ENCODE measurements at places on chromosomes 5 and 9.

- no peak for DNase-seq
These were observed 81.0 kb upstream of the MAST4 start for GRCh38 chr5:66515209-66515608.

- no peak for DNase-seq
These were observed 60.1 kb upstream of the HSPA9 start for GRCh38 chr5:138635265-138635664.

DNA sequence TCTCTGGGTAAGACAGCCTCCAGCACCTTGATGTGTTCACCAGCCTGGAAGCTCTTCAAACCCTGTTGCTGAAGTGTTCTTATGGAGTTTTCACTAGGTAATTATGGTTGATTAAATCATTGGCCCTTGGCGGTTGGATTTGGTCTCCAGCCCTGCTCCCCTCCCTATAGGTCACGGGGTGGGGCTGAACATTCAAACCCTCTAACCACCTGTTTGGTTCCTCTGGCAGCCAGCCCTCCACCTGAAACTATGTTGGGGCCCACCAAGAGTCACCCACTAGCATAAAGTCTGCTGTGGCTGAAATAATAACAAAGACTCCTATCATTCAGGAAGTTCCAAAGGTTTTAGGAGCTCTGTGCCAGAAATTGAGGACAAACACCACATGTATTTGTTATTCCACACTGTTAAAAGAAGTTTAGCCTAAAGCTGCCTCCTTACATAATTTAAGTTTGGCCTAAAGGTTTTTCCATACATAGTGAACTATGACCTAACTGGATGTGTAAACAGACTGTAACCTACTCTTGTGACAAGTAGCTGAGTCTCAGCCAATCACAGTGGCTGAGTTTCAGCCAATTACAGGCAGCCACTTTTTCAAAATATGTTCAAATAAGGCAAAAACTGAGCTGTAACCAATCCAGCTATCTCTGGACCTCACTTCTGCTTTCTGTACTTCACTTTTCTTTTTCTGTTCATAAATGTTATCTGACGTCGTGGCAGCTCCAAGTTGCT is 34.8 kb downstream of the TMEM252 start:
- no peak for DNase-seq

DNA sequence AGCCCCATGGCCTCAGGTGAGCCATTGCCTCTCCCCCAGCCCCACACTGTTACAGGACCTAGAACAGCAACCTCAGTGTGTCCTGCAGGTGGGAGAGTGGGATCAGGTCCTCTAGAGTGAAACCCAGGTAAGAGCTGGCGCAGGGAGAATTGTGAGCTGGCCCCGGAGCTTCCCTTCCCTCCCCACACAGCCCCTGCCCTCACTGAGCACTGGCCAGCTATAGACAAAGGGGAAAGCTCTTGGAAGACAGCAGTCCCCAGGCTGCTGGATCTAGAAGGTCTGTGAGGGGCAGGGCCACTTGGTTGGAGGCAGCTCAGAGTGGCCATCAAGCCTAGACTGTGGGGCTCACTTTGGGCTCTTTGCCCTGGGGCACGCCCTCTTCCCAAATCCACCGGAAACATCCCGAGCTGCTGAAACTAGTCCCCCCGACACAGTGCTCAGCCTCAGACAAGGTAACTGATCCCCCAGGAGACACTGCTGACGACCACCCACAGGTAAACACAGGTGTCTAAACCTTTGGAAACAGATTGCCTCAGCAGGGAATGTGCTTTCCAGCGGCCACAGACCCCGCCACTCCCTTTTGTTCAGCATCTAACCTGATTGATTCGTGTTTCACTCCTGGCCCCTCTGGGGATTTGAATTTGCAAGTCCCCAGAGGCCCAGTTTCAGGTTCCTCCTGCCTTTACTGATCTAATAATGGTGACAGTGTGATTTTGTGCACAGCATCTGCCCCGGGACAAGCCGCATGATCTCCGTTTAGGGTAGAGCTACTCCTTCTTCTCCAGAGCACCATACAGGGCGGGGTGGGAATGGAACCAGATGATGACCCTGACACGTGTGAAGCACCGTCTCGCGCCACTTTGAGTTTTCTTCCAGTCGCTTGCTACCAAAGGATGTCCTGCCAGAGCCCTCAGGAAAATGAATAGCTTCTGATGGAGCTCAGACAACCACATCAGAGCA is 42.2 kb upstream of the ADAMTS2 start:
- DNase-seq = no peak

DNA sequence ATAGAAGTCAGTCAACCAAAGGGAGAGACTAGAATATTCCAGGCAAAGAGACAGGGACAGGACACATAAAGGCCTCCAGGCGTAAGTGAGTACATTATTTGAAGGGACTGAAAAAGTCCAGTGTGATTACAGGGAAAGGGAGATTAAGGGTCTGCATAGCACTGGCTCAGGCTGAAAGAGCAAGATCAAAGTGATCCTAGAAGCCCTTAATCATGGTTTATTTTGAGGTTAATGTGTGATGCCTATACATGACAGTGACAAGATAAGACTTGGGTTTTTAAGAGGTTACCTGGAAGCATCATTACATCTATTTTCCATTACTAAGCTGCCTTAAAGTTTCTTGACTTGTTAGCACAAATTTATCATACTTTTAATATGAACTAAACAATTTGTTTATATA is 25.8 kb downstream of the LMBRD2 start:
- no peak for DNase-seq

- DNase-seq = no peak
These were observed 20.9 kb downstream of the FOXE1 start for GRCh38 chr9:97873882-97874281.

- no peak for DNase-seq
These were observed 64.9 kb upstream of the ECM2 start for GRCh38 chr9:92600462-92601261.

GRCh38 chr9:36218011-36218410 is 27.3 kb downstream of the CLTA start:
- DNase-seq = no peak

DNA sequence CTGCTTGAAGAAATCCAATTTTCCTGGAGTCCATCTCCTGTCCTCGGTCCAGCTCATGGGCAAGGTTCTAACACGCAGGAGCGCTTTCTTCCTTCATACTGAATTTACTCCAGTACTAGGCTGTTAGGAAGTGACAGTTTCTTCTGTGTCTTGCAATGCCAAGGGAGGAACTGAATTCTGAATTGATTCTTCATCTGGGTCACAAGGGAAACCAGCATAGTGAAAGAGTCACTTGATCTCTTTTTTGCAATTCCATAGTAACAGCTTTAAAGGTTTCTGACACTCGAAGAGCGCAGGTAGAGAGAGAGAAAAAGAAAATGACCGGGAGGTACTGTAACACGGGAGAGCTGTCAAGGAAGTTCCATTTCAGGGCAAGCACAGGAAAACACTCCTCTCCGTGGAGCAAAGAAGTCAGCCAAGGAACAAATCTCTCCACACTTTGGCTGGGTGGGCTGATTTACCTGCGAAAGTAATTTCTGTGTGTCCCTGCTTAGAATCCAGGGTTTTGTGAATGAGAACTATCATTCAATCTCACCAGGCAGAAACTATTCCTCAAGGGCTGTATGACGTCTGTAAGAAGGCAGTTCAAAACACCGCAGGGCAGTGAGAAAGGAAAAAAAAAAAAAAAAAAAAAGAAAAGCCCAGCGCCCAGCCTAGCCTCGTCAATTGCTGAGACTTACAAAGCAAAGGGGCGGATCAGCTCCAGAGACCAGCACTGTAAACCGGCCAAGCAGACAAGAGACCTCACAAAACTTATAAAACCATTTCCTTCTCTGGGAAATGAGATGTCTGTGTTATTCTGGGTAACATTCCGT is 617.8 kb downstream of the PDE4D start:
- DNase-seq = no peak

DNA sequence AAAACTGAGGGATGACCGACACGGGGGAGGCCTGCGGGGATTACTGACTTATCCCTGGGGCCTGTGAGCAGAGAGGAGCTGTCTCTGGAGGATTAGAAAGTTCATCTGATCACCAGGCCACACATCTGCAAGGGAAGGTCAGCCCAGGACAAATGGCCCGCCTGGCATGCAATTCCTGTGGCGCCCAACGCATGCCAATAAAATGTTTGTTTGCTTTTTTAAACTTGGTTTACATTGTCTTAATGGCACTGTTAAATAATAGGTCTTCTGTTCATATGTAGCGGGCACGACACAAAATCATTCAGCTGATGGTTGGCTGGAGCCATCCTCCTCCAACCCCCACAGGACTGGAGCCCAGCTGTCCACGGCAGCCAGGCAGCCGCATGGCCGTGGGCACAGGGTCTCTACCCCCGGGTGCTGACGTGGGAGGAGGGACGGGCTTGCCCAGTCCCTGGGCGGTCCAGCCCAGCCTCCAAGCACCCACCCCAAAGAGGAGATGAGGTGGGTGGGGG is 41.0 kb upstream of the SLC12A7 start:
- DNase-seq = no peak

DNA sequence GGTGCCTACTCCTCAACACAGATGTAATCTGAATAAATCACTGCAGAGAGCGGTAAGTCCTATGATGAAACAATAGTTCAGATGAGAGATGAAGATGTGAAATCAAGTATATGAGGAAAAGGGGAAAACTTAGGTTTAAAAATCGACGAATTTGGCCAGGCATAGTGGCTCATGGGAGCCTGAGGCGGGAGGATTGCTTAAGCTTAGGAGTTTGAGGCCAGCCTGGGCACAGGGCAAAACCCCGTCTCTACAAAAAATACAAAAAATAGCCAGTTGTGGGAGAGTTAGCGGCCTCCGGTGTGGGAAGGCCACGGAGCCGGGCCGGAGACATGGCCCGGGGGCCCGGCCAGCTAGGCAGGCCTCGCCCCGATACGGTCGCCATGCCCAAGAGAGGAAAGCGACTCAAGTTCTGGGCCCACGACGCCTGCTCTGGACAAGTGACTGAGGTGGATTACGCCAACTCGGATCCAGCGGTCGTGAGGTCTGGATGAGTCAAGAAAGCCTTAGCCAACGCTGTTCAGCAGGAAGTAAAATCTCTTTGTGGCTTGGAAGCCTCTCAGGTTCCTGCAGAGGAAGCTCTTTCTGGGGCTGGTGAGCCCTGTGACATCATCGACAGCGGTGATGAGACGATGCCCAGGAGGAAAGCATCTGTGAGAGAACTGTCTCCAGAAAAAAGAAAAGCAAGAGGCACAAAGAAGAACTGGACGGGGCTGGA is 62.8 kb upstream of the SUB1 start:
- no peak for DNase-seq

DNA sequence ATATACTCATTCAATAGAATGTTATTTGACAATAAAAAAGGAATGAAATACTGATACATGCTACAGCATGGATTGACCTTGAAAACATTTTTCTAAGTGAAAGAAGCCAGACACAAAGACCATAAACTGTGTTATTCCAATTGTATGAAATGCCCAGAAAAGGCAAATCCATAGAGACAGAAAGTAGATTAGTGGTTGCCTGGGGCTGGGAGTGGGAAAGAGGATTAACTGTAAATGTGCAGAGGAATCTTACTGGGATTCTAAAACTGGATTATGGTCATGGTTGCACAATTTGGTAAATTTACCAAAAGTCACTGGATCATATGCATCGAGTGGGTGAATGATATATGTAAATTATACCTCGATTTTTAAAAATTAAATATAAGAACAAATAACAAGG is 88.1 kb downstream of the GLIS3 start:
- DNase-seq = no peak

DNA sequence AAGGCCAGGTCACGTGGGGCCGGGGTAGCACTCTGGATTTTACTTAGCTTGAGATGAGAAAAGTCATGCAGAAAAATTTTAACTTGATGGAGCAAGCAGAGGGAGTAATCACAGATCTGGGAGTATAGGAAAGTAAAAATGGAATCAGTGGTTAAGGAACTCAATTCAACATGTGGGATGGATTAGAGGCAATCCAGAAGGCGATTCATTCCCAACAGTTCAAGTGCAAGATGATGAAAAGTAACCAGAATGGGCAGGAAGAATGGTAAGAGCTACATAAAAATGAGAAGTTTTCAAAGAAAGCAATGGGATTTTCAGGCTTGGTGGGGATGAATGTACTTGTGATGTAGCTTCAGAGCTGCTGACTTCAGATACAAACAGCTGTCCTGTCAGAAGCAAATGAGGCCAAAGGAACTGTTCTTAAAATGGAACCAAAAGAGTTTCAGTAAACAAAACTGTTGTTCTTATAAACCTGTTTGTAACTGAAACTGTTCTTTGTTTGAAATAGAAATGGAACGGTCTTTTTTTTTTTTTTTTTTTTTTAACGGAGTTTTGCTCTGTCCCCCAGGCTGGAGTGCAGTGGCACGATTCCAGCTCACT is 5.6 kb upstream of the SEC24A start:
- DNase-seq = no peak

DNA sequence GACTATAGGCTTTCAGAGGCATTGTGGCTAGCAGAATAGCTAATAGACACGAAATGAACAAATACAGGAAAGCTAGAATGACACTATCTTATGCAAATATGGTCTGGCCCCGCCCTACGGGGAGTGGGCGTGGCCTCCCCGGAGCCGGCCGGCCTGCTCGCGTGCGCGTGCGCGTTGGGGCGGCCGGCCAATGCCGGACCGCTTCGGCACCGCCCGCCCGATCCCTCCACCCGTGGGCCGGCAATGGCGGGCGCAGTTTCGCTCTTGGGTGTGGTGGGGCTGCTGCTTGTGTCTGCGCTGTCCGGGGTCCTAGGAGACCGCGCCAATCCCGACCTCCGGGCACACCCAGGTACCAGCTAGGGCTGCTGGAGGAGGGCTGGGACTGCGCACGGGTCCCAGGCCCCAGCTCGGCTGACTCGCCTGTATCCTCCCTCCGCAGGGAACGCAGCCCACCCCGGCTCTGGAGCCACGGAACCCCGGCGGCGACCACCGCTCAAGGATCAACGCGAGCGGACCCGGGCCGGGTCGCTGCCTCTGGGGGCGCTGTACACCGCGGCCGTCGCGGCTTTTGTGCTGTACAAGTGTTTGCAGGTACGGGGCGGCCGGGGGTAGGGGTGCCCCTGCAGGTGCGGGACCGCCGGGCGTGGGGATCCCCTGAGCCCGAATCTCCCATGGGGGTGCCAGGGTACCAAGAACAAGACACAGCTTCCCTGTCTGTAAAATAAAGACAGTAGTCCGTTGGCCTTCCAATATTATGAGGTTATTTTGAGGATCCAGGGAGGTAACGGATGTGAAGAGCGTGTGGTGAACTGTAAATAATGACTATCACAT is at the start of gene CCDC107:
Gene CCDC107 (plus strand): TSS at position 156 of the 831 bp plus-strand sequence. CDS start 88 bp downstream, at position 244.
- DNase-seq = peak; percentile 72

DNA sequence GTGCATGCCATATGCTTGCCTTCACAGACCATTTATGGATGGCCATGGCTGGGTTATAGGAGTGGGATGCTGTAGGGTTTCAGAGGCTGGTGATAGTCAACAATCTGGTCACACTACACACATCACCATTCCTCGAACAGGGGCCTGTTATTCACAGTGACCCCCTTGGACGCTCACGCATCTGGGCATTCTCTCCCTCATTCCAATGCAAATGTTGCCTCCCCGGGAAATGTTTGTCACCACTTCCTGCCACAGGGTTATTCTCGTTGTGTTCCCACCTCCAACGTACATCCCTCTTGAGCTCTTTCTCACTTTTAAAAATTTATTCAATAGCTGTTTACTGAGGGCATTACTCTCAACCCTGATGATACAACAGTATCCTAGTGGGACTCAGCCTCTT is 135.4 kb downstream of the SCAMP1 start:
- no peak for DNase-seq

GRCh38 chr9:38090170-38090569 is 21.1 kb upstream of the SHB start:
- no peak for DNase-seq
